ENCODE measurements at places on chromosomes 4 and X. TPM values are rescaled to one million over a fixed set of nuclear protein-coding genes. Genes with fewer than 3 reads are reported as not detected.

GRCh38 chr4:17517664-17518063, 2.7 kb downstream of the CLRN2 start:
- DNase-seq: no peak

- no peak for DNase-seq
These were observed 207.4 kb upstream of the INTU start for GRCh38 chr4:127425202-127425845.

DNA sequence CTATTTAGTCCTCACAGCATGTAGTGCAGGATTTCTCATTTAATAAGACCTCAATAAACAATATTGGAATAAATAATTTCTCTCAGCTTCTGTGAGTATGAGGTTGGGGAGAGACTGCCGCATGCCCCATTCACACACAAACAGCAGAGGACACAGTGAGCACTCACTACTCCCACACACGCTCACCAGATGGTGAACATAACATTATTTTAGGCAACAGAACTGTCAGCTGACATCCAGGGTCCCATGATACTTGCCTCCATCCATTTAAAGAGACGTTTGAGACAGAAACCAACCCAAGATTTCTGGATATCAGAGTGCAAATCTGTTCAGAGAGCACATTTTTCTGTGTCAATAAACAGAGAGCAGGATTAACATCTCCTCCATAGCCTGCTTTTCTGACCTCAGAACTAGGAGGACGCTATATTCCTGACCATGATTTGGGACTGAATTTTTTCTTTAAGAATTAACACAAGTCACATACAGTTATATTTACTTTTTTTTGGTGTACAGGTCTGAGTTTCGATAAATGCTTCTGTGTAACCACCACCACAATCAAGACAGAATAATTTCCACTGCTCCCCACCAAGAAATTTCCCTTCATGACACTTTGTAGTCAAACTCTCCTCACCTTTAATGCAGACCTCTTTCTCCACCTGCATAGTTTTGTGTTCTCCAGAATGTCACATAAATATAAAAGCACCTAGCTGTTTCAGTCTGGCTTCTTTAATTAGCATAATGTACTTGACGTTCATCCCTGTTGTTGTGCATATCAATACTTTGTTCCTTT, 16.7 kb downstream of the GPRIN3 start:
- DNase-seq: no peak

DNA sequence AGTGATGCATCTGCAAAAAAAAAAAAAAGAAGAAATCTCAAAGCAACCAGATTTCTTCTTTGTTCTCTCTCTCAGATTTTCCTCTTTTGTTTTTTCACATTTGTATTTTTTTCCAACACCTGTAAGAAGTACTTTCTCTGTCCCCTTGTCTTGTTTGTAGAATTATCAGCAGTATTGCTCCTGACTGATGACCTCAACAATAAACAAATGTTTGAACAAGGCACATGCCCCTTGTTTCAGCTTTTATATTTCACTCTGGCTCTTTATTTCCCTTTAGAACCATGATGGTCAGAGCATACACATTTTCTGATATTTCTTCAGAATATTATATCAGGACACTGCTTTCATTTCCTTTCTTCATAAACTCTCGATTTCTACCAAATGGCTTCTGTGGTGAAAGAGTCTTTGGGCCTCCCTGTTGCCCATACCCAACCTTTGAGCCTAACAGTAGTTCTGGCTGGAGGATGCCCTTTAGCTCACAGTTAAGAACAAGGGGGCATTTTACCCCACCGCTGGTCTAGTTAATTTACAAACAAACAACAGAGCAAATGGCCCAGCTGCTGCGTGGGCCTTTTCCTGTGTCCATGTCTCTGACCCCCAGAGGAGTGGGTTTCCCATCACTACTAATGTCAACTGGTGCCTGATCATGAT, 142.5 kb upstream of the SMAD1 start:
- DNase-seq: no peak

DNA sequence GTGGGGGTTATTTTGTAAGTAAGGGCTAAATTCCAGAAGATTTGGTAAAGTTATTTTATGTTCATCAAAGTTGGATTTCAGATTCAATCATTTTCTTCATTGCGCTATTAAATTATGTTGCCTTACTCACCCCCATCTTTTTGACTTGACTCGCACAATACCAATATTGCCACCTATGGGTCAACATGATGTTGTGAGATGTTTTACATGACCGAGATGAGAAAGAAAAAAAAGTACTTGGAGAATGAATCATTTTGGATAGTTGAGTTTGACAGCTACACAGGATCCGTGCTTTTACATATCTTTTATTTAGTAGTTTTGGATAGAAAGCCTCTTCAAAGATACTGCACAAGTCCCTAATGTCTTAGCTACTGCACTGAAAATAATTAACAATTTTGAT, 224.2 kb upstream of the EMCN start:
- peak; percentile 8 for DNase-seq

GRCh38 chrX:123976706-123977316, 15.3 kb downstream of the STAG2 start:
- DNase-seq: peak; percentile 64

DNA sequence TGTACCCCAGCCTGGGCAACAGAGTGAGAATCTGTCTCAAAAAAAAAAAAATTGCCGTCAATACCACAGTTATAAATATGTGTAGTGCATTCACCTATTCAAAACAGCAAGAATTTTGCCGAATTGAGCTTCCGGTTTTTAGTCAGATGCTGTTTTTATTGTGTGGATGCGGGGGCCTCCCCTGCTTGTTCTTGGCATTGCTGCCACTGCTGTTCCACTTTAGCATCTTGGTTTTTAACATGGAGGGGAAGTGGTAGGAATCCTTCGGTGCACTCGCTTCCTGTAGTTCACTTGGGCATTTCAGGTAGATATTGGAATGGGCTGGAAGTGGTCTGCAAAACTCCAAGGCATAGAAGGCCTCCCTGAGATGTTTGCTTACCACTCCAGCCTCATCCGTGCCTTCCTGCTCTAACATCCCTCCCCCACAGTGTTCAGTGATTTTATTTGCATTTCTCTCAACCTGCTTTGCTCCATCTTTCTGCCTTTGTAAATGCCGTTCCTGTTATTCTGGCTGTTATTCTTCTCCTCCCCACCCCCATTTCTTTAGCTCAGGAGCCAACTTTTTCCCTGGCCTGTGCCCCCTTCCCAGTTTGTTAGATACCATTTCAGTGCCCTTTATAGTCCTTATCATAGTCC, 25.5 kb downstream of the MOB1B start:
- DNase-seq: no peak

DNA sequence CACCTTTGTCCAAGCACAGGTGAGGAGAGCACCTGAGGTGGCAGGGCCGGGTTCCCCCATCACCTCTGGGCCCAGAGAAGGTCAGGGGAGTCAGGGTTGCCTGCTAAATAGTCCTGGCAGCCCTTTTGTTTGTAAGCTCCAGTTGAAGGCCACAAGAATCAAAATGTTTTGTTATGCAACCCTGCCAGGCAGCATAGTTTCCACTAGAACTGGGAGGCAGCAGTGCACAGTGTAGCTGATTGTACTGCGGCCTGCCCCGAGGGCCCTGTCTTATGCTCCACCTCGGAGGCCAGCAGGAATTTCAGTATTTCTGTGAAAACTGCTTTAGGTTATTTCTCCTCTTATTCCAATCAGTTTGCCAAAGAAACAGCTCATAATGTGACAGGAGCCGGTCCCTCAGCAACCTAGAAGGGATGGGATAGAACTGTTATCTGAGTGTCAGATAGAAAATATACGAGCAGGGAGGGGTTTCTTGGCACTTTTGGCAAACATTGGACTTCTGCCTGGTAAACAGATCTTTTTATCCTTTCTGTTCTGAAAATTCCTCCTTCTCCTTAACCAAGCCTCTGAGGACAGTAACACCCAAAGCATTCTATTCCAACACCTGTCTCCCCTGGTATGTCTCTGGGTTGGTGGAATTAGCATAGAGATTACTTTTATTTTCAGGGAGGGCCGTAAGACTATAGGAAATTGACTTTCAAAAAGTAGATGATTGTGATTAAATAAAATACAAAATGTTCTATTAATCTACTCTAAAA, 93.6 kb downstream of the LNX1 start:
- DNase-seq: no peak

DNA sequence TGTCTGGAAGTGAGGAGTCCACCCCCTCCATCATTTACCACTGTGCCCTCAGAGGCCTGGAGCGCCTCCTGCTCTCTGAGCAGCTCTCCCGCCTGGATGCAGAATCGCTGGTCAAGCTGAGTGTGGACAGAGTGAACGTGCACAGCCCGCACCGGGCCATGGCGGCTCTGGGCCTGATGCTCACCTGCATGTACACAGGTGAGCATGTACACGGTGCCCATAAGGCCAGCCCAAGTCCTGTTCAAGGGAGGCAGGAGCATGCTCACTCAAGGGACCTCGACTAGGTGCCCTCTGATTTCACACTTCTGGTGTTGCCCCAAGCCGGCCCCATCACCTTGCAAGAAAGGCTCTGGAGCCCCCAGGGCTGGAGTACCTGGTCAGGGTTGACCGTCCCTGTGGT, 13.4 kb upstream of the MSANTD1 start:
- DNase-seq: no peak

DNA sequence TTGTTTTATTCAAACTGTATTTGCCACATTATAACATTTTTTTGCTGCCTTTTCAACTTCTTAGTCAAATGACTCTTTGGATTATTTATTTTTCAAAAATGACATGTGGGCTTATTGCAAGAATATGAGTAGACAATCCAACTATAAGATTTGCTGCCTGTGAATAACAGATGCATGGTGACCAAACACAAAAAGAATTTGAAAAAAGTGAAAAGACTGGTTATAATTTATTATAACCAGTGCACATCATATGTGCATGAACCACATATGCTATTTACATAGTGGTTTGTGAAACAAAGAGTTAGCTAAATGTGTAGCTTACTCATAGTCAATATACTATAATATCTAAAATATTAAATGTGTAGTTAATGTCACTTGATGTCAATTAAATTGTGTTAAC, 2086.8 kb downstream of the ARAP2 start:
- DNase-seq: no peak

GRCh38 chr4:17126321-17126966, 228.0 kb upstream of the LDB2 start:
- no peak for DNase-seq

- DNase-seq: no peak
These were observed 3.9 kb downstream of the MTHFD2L start for GRCh38 chr4:74161666-74162450.

- no peak for DNase-seq
These were observed 998 bp upstream of the DUSP9 start for GRCh38 chrX:153645921-153646488.

DNA sequence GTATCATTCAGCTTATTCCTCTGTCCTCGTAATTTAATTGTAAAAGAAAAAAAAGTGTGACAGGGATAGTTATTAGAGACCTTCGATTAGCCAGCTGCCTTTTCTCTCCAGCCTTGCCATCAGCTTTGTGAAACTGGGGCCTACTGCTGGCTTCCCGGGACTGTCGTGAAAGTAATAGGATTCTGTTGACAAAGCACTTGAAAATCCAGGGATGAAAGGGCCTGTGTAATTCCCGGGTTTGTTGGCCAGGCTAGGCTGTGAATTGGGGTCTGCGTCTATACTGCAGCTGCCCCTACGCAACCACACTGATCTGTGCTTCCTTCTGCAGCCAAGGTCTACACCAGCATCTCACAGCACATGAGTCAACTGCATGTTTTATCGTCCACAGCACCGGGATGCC, 120.4 kb upstream of the SCML1 start:
- no peak for DNase-seq

GRCh38 chr4:105808030-105808749, 87.1 kb upstream of the NPNT start:
- DNase-seq: no peak

DNA sequence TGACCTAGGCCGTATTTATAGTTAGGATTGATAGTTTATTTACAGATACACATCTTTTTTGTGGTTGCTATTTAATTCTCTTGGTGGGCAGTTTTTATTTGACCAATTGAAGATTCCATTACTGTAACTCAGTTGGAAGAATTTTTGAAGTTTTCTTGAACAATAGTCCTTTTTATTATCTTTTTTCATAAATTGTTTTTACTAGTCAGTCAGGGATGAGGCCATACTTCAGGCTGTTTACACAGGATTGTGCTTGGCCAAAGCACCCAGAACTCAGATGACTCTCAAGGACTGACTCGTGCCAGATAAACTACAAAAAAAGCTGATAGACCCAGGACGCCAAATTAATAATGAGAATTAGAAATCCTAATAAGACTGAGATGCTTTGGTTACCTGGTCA, 7.0 kb downstream of the HERC3 start:
- no peak for DNase-seq

GRCh38 chr4:140876615-140877364, 120.6 kb upstream of the TBC1D9 start:
- no peak for DNase-seq

GRCh38 chr4:46491455-46491854, 101.5 kb upstream of the GABRA2 start:
- DNase-seq: no peak

DNA sequence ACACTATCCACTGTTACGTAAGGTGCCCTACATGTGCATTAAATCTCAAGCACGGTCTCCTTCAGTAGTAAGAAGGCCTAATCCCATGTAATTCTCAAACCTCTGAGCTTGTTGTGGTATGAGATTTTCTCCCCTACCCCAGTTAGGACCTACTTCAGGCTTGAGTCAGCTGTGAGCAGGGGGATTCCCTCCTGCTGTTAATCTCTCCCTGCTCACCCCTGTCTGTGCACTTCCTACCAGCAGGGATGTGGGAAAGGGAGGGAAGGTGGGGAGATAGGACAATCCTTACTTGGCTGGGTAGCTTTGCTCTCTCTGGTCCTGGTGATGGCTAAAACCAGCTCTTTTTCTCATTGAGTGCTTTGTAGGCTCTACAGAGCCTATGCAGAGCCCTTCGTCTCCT, 60.8 kb downstream of the PALLD start:
- DNase-seq: no peak

DNA sequence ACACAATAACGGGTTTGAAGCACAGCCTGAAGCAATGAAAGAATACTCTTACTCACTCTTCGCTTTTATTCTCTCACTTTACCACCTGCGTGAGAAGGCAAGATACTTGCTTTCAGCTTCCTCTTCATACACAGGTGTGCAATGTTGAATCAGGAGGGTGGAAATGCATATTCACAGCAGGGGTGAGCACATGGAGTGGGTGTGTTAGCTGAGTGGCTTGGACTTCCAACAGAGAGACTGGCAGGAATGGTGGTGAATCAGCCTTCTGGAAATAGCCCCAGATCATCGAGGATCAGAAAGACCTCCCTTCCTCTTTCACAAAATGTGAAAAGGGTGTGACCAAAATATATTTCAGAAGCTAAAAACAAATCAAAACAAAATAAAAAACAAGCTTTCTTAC, 521.2 kb downstream of the STIM2 start:
- DNase-seq: no peak

SYTL4 gene
- polyA plus RNA-seq: 3.6 TPM

FMR1NB gene
- not detected for polyA plus RNA-seq

ENOX2 gene
- polyA plus RNA-seq: 10.3 TPM

WDR44 gene
- 10.2 TPM for polyA plus RNA-seq

MAGT1 gene
- 39.5 TPM for polyA plus RNA-seq

MAOA gene
- polyA plus RNA-seq: 0.34 TPM

SERPINA7 gene
- polyA plus RNA-seq: not detected

RAB33B gene
- 2.8 TPM for polyA plus RNA-seq

DCHS2 gene
- polyA plus RNA-seq: not detected

ANXA5 gene
- polyA plus RNA-seq: 441 TPM

REPS2 gene
- 0.26 TPM for polyA plus RNA-seq

Measured in A549 (cell line).